ENCODE measurements at places on chromosomes 2 and 18.

DNA sequence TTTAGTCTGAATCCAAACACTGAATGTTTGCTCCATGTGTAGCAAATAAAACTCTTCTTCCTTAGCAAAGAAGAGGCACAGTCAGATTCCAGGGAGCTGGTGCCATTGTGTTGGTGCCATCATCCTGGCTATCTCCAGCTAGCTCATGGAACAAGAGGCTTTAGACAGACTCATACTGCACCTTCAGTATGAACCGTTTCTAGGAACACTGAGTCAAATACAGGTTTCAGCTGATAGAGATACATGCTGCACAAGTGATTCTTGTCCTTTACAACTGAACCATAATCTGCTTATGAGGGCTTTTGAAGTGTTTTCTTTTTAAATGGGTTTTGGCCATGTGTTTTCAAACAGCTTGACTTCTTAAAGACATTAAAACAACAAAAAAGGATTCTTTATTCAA, 57.9 kb downstream of the DYNC1I2 start:
- no peak for DNase-seq

DNA sequence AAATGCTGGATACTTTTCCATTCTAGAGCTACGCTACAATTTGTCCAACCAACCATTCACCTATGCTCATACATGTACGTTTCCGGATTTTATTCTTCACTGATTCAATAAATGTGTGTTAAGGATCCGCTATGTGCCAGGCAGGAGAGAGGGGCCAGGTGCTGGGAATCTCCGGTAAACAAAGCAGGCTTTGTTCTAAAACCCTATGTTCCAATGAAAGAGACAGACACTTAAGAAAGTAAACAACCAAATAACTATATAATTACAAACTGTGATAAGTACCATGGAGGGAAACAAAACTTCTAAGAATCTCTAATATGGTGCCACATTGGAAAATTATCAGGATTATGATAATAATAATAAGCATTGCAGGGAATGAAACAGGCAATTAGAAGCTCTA, 22.2 kb upstream of the POMC start:
- DNase-seq = no peak

- DNase-seq = no peak
Observed at GRCh38 chr2:174951745-174952144, 53.4 kb downstream of the CHN1 start.

- DNase-seq = no peak
Observed at GRCh38 chr2:105645031-105645937, 99.4 kb upstream of the NCK2 start.

- no peak for DNase-seq
Observed at GRCh38 chr2:157876786-157877138, 632 bp upstream of the ACVR1 start.

DNA sequence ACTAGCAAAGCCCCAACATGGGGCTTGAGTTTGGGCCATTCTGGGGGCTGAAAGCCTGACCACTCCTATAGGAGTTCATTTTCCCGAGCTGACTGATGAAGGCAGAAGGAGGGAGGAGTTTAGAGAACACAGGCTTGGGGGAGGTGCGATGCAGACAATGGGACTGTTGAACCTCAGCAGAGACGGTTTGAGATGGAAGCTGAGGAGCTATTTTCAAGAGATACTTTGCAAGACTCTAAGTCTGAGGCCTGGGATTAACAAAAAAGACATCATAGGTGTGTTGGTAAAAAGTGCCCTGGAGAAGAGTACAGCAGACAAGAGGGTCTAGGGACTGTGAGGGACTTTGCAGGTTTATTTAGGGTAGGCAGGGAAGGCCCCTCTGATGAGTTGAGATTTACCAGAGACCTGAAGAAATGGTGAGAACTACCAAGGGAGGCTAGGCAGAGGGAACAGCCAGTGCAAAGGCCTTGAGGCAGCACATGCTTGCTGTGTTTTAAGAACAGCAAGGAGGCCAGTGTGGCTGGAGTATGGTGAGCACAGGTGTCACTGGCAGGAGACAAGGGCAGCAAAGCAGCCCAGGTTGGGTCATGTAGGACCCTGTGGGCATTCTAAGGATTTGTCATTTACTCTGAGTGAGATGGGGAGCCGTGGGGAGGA, 31.6 kb downstream of the PCBP1 start:
- DNase-seq = no peak

GRCh38 chr2:224551693-224552092, 33.5 kb downstream of the CUL3 start:
- no peak for DNase-seq

GRCh38 chr18:51077217-51077616, 47.2 kb downstream of the SMAD4 start:
- DNase-seq = no peak

Data from substantia nigra (tissue), 51 donors.